ENCODE measurements at places on chromosomes 7 and 10.

GRCh38 chr7:25861601-25862260, 290.3 kb upstream of the NFE2L3 start:
- no peak for DNase-seq

GRCh38 chr7:116726713-116727431, 54.9 kb downstream of the MET start:
- no peak for DNase-seq

- DNase-seq, result no peak
These were observed 74.4 kb downstream of the RAB11FIP2 start for GRCh38 chr10:117972168-117972837.

- DNase-seq, result no peak
These were observed 20.2 kb downstream of the GET4 start for GRCh38 chr7:896346-897075.

- DNase-seq, result no peak
These were observed 331.5 kb upstream of the NFE2L3 start for GRCh38 chr7:25820432-25821040.
